GM23248 (cell line): ENCODE measurements at places on chromosomes 16 and 17. TPM values are rescaled to one million over a fixed set of nuclear protein-coding genes. Genes with fewer than 3 reads are reported as not detected.
A peak's percentile ranks its signal among the peaks of the same experiment; 100 is the strongest.

SHISA6 gene
- total RNA-seq = not detected in 2 replicates

GRCh38 chr16:71205482-71206131 lies 24.9 kb downstream of the HYDIN start:
- DNase-seq = no peak

- no peak for DNase-seq
These were observed 505.3 kb downstream of the HAPSTR1 start for GRCh38 chr16:9596788-9597187.

KRTAP9-2 gene
- not detected in 2 replicates for total RNA-seq

GRCh38 chr16:68732741-68733399 lies 4.2 kb upstream of the CDH1 start:
- DNase-seq = no peak

GRAP gene
- total RNA-seq = not detected in 2 replicates

DNA sequence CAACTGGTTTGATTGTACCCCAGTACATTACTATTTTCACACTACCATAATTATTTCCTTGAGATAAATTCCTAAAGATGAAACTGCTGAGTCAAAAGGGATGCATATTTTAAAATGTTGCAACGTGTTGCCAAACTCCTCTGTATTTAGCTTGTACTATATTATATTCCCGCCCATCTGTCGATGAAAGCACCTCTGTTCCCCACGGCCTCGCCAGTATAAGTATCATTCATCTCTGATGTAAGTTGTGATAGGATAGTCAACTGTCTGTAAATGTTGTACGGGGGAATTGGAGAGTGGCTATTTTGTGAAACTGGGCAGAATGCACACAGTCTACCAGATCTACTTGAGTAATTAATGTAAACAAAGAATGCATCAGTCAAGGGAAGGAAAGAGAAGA lies 47.7 kb upstream of the TNRC6A start:
- peak; percentile 56 for DNase-seq
